ENCODE measurements at places on chromosomes 3 and 15.
A peak's percentile ranks its signal among the peaks of the same experiment; 100 is the strongest.

GRCh38 chr3:123092243-123092642, 25.4 kb downstream of the PDIA5 start:
- DNase-seq = no peak

DNA sequence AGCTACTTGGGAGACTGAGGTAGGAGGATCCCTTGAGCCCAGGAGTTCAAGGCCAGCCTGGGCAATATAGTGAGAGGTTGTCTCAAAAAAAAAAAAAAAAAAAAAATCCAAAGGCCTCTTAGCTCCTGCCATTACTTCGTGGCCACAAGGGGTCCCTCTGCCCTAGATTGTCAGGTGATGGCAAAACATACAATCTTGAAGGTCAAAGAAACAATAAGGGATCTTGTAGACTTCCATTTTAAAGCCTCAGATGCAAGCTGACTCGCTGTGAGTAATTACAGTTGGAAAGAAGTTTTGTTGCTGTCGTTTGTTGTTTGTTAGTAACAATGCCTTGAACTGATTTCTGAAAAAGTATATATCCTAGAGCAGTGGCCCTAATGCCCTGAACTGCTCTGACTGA, 55.9 kb upstream of the PLCL2 start:
- no peak for DNase-seq

- DNase-seq = no peak
Measured at GRCh38 chr3:186974824-186975313, 44.5 kb downstream of the ST6GAL1 start.

- DNase-seq = peak; percentile 12
Measured at GRCh38 chr3:88005066-88005465, 53.7 kb downstream of the CGGBP1 start.

DNA sequence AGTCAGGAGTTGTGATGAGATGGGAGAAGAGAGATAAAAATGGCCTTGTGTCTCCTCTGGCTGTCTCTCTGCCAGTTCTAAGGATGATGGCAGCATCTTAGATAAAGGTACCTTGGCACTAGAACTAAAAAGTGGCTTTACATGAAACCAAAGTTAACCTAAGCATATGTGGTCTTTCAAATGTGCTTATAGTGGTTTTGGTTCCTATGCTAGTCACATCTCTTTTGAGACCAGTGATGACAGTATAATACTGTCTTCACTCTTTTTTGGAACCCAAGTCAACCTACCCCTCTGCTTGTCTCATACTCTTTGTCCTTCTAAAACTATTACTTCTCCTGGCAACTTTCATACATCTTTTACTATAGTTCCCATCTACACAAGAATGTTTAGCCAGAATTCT, 142.2 kb upstream of the SATB1 start:
- no peak for DNase-seq

DNA sequence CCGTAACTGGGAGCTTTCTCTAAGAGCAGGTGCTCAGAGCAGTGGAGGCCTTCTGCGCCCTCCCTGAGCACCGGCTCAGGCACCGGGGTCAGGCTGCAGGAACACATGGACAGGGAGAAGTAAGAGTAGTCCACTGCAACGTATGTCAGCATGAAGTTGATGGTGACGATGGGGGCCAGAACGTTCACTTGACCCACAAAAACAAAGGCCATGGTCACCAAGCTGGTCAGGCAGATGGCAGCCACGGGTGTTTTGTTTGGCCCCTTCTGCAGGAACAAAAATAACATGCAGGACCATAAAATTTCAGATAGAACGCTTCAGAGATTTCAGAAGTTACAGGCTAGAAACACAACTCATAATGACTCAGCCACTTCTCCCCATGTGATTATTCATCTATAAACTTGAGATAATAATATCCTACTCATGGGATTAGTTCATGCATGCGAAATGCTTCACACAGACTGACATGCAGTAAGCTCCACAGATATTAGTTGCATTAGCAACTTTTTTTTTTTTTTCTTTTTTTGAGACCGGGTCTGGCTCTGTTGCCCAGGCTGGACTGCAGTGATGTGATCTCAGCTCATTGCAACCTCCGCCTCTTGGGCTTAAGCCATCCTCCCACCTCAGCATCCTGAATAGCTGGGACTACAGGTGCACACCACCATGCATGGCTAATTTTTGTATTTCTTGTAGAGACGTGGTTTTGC, 52.2 kb upstream of the HEG1 start:
- DNase-seq = no peak

GRCh38 chr3:183151086-183151485, 11.4 kb downstream of the LAMP3 start:
- no peak for DNase-seq

DNA sequence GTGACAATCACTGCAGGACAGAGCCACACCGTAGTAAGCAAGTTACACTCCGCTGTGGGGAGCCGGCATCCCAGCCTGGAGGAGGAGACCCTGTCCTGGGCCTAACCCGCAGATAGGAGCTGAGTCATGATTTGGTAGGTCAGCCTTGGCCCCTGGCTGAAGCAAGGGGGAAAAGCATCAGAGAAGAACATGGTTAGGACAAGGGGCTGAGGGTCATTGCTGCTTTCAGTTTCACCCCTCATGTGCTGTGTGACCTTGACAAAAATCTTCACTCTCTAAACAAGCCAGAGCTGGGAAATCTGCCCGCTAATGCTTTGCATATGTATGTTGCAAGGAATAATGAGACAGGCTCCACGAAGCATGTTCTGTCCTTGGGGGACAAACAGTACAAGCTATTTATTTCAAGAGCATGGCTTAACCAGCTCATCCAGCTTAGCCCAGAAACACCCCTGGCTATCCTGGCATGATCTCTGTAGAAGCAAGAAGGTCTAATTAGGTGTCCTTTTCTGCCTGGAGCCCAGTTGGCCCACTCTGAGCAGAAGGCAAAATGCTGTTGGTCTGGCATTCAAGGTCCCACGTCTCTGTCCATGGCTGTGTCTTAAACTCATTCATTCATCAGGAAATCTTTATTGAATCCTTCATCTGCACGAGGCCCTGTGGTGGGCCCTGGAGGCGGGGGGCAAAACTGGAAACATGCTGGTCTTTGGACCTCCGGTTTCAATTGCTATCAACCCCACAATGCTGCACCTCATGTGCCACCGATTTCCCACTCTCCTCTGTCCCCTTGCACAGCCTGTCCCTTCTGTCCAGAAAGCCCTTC, 221.3 kb upstream of the LYSMD4 start:
- no peak for DNase-seq

DNA sequence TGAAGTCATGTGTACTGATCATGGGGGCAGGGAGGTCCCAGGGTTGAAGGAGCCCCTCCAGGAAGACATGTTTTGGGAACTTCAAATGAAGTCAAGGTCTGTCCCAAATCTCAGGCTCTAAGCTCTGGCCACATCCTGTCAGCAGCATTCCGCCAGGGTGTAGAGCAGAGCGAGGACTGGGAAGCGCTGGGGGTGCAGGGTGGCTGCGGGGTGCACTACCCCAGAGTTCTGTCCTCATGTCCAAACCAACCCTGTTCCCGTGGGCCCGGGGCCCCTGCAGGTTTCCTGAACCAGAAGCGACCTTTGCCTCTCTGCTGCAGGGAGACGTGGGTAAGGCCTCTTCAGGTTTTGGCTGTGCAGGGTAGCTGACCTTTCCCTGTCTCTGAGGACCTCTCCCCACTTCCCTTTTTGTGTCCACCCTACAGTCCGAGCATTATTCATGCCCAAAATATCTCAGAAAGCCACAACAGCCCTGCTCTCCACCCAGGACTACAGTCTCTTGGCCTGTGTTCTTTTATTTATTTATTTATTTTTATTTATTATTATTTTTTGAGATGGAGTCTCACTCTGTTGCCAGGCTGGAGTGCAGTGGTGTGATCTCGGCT, 26.6 kb upstream of the FLNB start:
- DNase-seq = no peak

GRCh38 chr3:5184499-5184898, 3.0 kb upstream of the EDEM1 start:
- DNase-seq = no peak

DNA sequence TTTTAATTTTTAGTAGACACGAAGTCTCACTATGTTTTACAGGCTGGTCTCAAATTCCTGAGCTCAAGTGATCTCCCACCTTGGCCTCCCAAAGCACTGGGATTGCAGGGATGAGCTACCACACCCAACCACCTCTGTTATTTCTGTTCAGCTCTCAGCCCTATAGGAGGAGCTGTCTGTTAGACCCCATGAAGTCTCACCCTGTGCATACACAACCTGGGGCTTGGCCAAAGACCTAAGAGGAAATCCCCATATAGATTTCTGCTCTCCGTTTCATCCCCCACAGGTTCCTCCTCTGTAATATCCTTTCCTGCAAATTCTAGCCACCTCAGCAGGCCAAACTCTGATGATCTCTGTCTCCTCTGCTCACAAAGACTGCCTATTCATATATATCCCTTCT, 56.6 kb upstream of the CTDSPL2 start:
- DNase-seq = no peak

DNA sequence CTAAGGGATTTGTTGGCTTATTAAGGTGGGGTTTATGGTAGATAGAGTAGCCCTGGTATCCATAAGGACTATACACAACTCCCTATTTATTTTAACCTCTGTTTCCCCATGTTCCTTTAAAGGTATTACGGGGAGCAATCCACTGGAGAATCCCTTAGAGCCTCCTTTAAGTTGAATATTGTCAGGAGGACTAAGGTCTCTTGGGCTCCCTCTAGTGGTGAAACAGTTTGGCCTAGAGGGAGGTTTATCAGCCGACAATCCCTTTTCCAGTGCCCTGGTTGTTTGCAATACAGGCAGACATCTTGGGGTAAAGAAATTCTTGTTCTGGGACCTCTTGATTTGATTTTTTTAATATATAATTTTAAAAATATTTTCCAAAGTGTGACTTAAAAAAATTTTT, 12.9 kb downstream of the OPA1 start:
- DNase-seq = peak; percentile 47

DNA sequence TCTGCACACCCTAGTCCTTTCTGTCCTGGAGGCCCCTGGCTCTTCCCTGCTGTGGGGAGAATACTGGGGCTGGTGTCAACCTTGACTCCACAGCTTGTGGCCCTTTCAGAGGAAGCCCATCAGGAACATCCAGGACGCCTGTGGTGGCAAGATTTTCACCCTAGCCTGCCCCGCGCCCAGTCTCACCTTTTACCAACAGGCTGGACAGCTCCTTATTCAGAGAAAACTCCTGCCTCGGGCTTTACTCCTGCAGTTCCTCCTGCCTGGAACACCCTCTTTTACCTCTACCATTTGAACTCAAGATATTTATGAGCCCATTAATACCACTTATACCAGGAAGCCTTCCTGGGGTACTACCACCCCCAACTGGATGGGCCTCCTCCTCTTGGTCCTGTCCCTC, 2.7 kb upstream of the CACNA2D2 start:
- no peak for DNase-seq

GRCh38 chr15:25694823-25695312, 168.3 kb downstream of the ATP10A start:
- no peak for DNase-seq

DNA sequence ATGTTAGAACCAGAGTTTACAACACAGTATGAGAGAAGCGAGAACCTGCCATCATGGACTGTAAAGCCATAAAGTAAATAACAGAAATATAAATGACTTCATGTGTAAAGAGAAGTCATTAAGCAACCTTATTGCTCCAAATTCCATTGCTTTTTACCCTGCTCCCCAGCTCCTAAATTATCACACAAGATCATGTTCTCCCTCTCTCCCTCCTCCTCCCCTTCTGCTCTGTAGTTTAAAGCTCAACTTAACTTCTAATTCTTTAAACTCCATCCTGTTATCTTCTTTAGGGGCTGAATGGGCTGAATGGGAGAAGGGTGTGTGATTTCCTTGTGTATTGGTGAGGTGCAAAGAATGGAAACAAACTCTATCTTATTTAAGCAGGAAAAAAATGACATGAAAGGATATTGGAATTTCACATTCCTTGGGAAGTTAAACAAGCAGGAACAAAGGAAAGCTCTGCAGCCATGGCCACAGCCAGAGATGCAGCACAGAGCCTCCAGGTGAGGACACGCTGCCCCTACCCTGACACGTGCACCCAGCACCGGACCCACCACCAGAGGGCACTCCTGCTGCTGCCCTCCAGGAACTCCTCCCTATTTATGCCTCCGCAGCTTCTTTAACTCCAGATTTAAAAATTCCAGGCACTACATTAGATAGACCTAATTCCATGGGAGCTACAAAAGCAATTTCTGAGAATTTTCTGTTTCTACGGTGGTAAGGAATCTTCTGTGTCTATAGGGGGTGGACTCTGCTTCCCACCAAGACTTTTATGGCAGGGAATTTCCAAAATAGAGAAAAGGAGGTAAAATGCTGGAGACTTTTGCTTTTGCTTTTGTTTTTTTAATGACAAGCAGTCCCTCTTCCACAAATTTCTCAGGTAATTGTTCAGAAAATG, 76.9 kb upstream of the ABI3BP start:
- DNase-seq = no peak

DNA sequence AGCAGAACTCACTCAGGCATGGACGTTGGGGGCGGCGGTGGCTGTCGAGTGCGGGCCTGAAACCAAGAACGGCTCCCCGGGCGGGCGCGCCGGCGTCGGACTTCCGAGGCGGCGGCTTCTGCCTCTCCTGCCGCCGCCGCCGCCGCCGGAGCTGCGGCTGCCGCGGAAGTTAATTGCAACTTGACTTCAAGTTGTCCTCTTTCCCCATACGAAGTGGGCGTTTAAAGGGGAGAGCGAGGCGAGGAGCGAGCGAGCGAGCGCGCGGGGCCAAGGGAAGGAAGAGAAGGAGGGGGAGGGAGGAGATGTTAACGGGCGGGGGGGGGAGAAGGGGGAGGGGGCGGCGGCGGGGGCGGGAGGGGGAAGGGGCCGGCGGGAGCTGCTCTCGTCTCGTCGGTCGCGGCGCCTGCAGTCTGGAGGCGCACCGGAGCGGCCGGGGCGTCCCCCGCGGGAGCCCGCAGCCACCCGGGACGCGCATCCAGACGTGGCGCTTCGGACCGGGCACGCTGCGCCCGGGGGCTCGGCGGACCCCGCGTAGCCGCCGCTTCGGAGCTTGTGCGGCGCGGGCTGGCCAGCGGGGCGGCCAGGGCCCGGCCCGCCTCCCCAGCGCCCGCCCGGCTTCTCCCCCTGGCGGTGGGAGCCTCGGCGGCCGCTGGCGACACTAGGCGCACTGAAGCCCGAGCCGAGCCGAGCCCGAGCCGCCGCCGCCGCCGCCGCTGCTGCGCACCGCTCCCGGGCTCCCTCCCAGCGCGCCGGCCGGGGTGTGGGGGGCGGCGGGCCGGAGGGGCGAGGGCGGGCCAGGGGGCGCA, 19.7 kb upstream of the SATB1 start:
- no peak for DNase-seq

DNA sequence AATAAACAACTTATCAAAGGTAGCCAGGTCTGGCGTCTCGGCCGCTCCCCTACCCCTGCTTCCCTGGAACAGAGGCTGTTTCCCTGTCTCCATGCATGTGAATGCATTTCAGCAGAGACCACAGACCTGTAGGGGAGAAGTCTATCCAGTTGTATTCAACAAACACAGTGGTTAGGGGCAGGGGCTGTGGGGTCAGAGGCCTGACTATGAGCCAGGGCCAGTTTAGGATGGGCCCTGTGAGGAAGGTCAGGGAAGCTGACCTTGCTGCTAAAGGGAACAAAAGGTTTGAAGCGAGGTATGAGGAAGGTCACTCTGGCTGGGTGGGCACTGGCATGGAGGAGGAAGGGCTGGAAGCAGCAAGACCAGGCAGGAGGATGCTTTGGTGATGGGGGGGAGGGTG, 184.6 kb downstream of the XXYLT1 start:
- DNase-seq = no peak
